ENCODE measurements at places on chromosomes 6 and 20.

GRCh38 chr6:99114769-99115406 is 167.1 kb upstream of the FBXL4 start:
- no peak for DNase-seq

GRCh38 chr6:10554826-10555225 is 33.7 kb downstream of the GCNT2 start:
- DNase-seq, result no peak

DNA sequence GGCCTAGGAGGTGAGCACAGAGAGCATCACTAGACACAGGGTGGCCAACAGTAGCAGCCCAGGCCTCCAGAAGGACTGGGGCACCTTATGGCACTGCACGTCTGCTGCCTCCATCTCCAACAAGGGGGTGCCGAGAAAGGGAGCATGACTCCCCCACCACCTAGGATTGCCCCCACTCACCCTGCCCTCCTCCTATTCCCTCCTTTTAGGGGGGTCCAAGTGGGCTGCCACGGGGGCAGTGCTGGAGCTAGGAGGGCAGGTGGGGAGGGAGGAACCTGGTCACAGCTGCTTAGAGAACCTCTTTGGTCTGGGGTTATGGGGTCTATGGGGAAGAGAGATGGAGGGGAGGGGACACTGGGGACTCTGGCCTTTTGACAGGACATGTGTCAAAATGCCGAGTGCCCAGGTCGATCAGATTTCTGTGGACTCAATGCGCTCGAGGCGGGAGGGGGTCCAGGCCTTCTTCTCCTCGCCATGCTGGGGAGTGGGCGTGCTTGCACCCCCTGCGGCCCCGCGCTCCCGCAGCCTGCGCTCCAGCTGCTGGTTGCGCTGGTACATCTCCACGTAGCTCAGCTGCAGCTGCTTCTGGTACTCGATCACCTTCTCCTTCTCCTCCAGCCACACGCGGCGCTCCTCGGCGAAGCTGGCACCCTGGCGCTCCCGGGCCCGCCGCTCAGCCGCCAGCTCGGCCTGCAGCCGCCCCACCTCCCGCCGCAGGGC is 4.5 kb upstream of the FASTKD5 start:
- DNase-seq, result no peak

DNA sequence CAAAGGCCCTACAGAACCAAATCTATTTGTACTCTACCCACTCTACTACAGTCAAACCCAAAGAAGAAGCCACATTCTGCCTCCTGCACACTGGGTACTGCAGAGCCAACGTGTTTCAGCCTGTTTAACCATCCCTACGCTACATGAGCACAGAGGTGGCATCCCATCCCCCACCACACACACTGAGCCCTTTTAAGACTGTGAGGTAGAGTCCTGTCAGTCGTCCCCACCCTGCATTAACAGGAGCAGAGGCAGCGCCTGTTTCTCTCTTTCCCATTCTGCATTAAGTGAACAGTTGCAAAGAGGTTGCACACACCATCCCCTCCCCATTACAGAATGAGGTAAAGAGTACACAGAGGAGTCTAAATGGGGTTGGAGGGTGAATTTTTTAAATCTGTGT is 5.2 kb upstream of the RSPH4A start:
- no peak for DNase-seq

GRCh38 chr6:40378071-40378724 is 209.0 kb downstream of the LRFN2 start:
- no peak for DNase-seq

GRCh38 chr6:28280595-28281287 is 631 bp upstream of the PGBD1 start:
- DNase-seq, result no peak

GRCh38 chr20:25017257-25017803 is 24.8 kb upstream of the APMAP start:
- DNase-seq, result peak; percentile 91

GRCh38 chr6:90393232-90393884 is 96.7 kb upstream of the BACH2 start:
- DNase-seq, result peak; percentile 38

- DNase-seq, result no peak
These were observed 260.1 kb downstream of the PRL start for GRCh38 chr6:22036699-22037098.

GRCh38 chr6:147169529-147169928 is 34.7 kb upstream of the STXBP5 start:
- no peak for DNase-seq

GRCh38 chr6:134909701-134910592 is 40.0 kb downstream of the ALDH8A1 start:
- DNase-seq, result no peak

DNA sequence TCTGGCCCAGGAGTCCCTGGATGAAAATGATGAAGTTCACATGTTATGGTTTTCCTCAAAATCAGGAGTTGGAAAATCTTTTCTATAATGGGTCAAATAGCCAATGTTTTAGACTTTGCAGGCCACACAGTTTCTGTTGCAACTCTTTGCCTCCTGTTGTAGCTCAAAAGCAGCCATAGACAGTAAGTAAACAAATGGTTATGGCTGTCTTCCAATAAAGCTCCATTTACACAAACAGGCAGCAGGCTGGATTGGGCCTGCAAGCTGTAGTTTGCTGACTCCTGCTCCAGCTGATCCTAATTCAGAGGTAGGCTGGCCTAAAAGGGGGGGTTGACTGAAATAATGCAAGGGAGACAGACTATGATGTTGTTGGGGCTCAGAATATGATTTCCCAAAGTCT is 33.0 kb downstream of the METTL24 start:
- peak; percentile 64 for DNase-seq

DNA sequence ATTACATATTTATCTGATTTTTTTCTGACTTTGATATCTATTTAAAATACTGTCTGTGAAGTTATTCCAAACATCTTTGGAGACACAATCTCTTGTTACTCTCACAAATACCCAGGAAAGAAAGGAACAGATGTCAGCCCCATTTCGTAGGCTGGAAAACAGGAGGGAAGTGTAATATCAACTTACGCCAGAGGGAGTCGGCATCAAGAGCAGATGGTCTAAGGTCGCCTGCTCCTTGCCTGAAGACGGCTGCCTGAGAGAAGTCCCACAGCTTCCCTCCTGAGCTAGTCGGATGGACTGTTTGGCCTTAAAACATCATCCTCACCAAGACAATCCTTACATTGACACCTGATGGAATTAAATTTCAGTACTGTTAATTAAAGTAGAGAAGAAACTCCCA is 13.4 kb downstream of the CST7 start:
- DNase-seq, result no peak

DNA sequence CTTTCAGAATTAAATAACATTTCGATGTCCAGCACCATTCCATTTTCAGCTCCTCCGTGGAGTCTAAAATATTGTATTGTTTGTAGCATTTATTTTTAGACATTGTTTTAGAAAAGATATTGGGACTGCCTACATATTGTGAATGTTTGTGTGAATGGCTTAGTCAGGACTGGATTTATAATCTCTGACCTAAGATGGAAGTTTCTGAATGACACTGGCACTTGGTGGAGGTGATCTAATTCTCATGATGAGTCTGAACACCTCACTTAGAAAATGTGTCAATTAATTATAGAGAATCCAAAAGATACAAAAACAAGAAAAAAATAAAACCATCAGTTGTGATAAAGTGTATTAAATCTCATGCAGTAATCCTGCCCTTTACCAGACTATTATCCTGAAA is 60.8 kb upstream of the HBS1L start:
- DNase-seq, result no peak

- DNase-seq, result no peak
These were observed 531.4 kb upstream of the RNF217 start for GRCh38 chr6:124430740-124431318.

GRCh38 chr6:63998991-63999390 is 363.4 kb downstream of the PHF3 start:
- no peak for DNase-seq

DNA sequence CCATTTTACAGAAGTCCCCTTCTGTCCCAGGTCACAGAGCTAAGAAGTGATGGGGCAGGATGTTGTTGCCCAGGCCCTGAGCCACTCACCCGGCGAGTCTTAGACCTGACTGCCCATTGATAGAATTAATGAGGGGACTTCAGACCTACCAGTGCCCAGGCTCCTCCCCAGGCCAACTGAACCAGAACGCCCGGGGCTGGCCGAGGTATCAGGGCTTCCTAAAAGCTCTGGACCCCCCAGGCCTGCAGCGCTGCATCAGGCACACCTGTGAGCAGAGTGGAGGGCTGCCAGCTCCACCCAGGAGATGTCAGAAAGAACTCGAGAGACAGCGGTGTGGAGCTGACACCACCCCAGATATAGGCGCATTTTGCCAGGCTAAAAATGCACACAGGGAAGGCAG is 3.5 kb downstream of the GPR31 start:
- no peak for DNase-seq

DNA sequence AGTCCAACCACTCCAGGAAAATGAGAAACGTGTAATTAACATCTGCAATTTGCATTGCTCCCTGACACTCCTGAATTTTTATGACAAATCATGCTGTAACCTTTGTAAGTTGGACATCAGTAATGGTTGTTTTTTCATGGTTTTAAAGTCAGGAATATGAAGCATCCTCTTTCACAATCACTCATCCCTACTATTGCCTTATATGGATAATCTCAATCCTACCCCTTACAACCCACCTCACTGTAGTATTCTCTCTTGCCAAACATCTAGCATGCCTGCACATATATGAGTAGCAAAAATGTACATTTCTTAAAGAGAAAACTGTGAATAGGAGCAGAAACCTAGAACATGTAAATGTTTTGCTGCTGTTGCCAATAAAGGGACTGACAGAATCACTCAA is 729.5 kb downstream of the KIF16B start:
- DNase-seq, result no peak

DNA sequence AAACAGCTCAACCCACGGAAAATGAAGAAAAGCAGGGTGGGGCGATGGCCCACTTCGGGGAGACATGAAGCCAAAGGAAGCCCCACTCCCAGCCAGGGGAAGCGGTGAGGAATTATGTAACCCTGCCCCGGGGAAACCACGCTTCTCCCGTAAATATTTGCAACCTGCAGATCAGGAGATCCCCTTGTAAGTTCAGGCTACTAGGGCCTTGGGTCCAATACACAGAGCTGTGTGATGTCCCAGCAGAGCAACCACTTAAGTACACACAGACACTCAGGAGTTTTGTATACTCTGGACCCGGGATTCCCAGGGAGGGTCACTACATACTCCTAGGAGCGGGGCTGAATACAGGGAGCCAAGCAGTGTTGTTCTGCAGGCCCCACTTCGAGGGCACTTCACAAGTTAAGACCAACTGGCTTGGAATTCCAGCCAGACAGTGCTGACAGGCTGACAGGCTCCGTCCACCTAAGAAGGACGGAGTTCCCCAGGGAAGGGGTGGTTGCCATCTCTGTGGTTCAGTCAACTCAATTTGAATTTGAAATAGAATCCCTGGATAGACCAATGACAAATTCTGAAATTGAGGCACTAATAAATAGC is 301.4 kb upstream of the THEMIS start:
- no peak for DNase-seq

DNA sequence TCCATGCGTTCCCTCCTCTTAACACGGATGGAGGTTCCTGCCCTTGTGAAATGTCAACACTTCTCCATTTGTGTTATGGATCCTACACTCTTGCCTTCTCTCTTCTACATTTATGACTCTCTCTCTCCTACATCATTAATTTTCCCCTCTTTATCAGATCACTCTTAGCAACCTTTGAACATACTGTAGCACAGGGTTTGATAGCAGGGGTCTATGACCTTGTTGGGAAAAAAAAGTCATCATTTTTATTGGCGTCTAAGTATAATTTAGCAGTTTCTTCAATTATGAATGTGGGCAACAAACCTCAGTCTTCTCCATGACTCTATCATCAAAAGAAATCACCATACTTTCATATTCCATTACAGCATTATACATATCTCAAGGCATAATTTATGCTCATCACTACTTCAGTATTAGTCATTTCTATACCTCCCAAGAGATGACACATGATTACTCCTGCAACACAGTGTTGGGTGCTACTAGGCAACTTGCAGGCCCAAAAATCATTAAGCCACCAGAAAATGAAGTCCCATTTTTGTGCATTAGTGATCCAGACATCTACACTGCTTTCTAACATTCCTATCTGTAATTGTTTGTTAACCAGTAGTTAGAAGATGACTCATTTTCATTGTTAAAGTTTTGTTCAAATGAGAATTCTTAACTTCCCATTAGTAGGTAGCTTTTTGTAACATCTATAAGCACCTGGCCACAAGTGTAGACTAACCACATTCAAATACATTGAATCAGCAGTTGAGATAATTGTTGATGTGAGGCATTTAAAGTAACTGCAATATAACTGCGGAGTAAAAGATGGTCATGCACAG is 9.5 kb downstream of the CYP39A1 start:
- DNase-seq, result no peak

DNA sequence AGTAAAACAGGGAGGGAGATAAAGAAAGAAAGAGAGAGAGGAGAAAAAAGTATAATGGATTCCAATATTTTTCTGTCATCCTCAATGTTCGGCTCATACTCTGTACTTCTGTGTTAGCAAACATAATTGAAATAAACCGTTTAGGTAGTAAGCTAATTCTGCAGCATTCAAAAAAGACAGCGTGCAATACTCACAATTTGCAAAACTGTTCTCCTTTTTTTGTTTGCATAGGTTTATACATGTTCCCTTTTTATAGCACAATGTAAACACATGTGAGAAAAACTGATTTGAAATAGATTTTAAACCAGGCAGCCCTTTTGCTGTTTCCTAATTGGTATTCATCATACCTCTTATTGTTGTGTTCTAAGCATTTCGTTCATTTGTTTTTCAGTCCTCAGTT is 188.9 kb downstream of the PLCB1 start:
- DNase-seq, result no peak

GRCh38 chr20:12023194-12023795 is 105.6 kb downstream of the BTBD3 start:
- no peak for DNase-seq

DNA sequence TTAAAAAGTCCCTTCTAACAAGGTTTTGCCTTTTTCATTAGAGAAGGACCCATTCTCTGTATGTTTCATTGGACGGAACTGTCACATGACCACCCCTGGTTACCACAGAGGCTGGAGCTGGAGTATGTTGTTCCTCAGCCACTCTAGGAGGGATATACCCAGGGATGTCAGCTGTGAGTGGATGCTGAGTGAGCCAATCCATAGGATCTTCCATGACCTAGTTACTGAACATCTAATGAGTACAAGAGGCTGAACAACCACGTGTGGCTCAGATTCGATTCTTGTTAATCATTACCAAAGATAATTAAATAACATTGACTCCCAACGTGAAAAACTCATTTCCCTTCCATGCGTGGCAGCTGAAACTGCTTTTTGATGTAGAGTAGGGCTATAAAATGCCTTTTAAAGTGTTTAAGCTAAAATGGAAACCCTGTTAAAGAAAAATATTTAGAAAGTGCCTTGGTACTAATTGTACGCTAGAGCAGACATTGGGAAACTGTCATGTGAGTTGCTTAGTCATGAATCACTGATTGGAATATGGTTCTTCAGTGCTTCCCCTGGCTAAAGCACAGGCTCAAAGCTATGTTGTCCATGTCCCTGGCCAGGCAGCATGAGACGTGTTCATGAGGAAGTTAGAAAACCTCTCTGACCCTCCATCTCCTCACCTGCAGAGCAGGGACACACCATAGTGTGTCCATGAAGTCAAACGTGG is 256.1 kb downstream of the ZNF217 start:
- no peak for DNase-seq

- no peak for DNase-seq
These were observed 9.4 kb downstream of the HMGCLL1 start for GRCh38 chr6:55569638-55570037.

Measured in NCI-H1105 (cell line).